ENCODE measurements at places on chromosomes 5 and 9.

GRCh38 chr5:1752881-1753280 is 46.8 kb downstream of the MRPL36 start:
- DNase-seq: no peak

- DNase-seq: no peak
Measured at GRCh38 chr9:109918339-109919163, 138.6 kb downstream of the PALM2AKAP2 start.

DNA sequence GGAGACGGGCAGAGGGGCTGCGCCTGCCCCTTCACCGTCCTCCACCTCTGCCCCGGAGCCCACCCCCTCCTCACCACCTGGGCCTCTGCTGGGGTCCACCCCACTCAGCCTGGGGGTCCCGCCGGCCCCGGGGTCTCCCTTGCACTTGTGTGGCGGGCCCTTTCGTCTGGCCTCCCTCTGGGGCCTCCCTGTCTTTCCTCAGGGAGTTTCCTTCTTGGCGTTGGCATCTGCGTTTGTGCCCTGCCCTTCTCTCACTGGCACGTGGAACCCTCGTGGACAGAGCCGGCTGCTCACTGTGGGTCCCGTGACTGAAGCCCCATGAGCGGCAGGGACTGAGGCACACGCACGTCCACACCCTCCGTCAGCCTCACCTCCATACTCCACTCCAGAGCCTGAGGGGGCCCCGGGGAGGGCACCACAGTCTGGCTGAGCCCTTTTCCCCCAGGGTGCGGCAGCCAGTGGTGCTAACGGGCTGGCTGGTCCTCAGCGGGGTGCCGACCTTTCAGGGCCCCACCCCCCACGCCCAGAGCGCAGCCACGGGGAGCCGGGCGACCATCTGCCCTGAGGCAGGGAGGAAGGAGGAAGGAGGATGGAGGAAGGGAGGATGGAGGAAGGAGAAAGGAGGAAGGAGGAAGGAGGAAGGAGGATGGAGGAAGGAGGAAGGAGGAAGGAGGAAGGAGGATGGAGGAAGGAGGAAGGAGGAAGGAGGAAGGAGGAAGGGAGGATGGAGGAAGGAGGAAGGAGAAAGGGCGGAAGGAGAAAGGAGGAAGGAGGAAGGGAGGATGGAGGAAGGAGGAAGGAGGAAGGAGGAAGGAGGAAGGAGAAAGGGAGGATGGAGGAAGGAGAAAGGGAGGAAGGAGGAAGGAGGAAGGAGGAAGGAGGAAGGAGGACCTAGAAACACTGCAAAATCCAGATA is 53.0 kb upstream of the NRARP start:
- no peak for DNase-seq

DNA sequence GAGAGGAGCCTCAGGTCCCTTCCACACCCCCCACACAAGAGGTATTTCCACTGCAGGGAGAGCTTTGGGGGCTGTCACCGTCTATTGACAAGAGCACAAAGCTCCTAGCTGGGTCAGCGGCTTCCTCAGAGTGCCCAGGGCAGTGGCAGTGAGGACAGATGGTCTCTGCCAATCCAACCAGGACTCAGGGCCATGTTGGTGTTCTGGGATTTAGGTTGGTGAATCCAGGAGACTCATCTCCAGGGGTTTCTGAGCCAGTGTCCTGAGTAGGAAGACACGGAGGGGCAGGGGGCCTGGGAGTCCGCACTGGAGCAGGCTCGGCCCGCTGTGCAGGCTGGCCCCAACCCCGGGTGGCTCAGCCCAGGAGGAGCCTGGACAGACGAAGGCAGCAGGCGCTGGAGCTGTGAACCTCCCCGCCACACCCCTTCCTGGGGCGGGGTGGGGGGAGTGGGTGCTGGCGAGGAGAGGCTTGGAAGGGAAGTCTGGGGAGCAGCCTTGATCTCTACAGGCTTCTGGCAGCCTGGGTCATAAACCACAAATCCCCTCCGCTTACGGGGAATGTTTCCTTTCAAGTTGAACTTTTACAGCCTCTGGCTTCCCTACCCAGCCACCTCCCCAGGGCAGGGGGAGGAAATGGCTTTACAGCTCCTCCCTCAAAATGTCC is 19.6 kb downstream of the CRB2 start:
- no peak for DNase-seq

DNA sequence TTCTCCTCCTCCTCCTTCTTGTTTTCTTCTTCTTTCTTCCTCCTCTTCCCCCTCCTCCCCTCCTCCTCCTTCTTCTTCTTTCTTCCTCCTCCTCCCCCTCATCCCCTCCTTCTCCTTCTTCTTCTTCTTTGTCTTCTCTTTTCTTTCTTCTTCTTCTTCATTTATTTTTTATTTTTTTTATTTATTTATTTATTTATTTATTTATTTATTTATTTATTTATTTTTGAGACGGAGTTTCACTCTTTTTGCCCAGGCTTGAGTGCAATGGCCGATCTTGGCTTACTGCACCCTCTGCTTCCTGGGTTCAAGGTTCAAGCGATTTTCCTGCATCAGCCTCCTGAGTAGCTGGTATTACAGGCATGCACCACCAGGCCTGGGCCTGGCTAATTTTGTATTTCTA is 1332.5 kb upstream of the CDH9 start:
- no peak for DNase-seq

DNA sequence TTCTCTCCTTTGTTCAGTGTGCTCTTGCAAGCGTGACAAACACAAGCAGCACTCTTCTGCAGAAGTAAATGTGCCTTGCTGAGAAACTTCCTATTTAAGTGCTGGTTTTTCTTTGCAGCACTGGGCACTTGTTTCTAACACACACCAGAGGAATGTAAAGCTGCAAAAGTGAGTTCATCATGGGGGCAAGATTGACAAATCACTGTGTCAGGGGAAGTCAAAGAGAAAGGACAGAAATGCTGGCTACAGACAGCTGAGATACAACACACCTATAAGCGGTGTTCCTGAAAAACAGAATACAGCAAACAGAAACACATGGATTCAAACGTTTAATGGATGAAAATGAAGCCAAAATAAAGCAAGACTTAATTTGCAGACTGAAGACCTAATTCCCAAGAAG is 19.6 kb downstream of the ROR2 start:
- DNase-seq: peak; percentile 9

GRCh38 chr9:14907360-14907685 is 2.9 kb downstream of the FREM1 start:
- no peak for DNase-seq

DNA sequence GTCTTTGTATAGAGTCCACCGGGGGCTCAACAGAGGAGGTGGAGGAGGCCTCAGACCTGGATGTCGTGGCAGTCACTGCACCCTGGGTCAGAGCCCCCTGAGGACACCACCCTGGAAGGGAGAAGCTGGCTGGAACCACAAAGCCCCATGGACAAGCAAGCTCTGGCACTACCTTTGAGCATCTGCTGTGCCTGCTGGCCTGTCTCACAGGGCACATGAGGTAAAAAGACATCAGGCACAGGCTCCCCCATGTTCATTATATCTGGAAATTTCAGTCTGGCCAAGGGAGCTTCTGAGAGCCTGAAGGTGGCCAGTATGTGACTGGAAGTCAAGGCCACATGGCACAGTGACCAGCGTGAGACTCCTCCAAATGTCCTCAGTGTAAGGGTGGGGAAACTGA is 22.9 kb downstream of the KCNMB1 start:
- DNase-seq: no peak

GRCh38 chr5:179912386-179912785 is 4.7 kb upstream of the TBC1D9B start:
- no peak for DNase-seq

DNA sequence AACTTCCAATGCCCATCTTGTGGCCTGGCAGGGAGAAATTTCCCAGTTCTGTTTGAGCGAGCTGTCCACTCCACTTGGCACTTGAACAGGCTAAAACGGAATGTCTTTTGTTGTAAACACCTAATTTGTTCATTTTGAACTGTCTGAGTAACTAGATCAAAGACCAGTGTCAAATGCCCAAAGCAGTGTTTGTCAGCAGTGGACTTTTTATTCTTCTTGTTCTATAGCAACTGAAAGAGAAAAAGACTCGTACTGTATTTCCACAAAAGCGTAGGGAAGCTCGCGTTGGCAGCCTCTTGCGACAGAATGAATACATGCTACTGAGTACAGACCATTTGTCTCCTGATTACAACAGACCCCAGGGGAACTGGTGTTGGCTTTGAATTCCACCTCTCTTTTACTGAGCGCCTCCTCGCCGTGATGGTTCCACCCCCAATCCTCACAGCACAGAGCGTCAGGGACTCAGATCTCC is 601.8 kb upstream of the ZNF608 start:
- no peak for DNase-seq

DNA sequence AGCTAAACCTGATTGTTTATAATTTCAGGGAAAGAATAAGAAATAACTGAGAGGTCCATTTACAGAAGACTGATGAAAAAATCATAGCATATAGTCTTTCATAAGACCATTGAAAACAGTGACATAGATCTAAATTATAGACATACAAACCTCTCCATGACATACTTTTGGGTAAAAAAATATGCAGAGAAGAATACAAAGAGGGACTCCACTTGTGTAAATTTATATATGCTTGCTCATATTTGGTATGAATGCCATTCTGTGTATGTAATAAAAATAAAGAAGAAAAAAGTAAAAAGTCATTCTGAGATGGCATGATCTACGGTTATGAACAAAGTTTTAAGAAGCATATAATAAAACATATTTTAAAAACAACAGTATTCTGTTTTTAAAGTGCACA is 310.7 kb downstream of the ASTN2 start:
- DNase-seq: no peak

- DNase-seq: no peak
Measured at GRCh38 chr9:71609448-71609830, 158.9 kb downstream of the CEMIP2 start.

DNA sequence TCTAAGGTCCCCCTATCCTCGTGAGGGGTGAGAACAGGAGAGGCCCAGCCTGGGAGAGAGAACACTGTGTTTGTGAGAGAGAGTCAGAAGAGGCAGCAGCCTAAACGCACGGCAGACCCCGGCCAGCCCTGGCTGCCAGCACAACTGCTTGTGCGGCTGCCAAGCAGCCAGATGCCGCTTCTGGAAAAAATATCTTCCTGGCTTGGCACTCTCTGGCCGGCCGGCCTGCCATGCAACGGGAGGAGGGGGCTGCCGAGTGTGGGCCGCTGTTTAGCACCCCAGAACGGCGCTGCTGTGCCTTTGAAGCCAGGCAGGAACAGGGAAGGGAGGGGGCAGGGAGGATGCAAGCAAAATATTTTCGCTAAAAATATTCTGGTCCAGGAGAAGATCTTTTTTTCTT is 105.0 kb downstream of the FGF18 start:
- DNase-seq: no peak

- no peak for DNase-seq
Measured at GRCh38 chr5:127441799-127442484, 75.5 kb upstream of the PRRC1 start.

GRCh38 chr5:179278546-179278945 is 66.7 kb downstream of the ADAMTS2 start:
- no peak for DNase-seq

DNA sequence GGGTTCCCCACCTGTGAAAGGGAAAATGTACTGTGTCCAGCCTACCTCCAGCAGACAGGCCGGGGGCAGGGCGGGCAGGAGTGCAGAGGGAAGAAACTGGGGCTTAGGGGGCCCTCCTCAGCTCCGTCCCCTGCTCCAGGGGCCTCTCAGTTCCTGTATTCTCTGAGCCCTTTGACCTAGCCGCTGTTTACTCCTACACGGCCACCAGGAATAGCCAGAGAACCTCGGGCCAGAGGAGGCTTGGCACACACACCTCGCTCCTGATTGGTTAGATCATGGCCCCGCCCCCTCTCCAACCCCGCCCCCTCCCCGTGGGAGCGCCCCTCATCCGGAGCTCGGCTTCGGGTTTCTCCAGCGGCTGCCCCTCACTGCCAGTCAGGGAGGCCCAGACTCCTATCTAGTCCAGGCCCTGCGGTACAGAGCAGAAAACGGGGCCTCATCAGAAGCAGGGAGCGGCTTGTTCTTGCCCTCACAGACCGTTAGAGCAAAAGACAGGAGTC is 2.2 kb downstream of the ST6GALNAC6 start:
- DNase-seq: peak; percentile 65

DNA sequence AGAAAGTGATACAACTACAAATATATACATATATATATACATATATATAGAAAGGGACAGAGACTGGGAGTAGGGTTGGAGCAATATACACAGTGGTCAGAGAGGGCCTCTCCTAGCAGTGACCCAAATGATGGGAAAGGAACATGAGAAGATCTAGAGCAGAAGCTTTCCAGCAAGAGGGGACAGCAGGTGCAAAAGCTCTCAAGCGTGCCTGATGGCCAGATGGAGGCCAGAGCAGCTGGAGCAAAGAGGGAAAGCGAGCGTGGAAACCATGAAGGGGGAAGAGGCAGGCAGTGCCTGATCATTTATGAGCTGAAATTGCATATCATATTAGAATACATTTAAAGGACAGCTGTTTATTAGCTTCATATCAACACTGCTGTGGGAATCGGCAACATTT is 7.6 kb upstream of the GRPEL2 start:
- DNase-seq: no peak

DNA sequence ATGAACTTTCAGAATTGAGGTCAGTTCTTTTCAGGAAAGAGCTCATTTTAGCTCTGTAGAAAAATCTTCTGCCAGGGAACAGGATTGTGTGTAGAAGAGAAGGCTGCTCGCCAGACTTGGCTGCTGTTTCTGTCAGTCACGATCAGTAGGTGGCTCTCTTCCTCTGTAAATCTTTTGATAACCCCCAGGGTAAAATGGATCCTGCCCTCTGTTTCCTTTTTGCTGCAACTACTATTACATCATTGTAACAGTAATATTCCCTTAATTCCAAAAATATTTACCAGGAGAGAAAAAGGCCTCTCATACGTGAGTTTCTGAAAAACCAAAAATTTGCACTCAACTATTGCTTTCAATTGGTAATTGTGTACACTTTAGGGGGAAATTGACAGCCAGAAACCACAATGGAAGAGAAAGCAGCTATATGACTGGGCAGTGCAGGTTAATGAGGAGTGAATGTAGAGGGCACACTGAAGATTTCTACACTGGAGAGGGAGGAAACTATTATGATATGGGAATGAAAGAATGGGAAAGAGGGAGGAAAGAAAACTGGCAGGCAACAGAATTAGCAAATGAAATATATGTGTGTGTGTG is 12.3 kb downstream of the IFNA21 start:
- DNase-seq: peak; percentile 64

GRCh38 chr9:33778700-33779351 is 16.5 kb upstream of the PRSS3 start:
- DNase-seq: peak; percentile 62

DNA sequence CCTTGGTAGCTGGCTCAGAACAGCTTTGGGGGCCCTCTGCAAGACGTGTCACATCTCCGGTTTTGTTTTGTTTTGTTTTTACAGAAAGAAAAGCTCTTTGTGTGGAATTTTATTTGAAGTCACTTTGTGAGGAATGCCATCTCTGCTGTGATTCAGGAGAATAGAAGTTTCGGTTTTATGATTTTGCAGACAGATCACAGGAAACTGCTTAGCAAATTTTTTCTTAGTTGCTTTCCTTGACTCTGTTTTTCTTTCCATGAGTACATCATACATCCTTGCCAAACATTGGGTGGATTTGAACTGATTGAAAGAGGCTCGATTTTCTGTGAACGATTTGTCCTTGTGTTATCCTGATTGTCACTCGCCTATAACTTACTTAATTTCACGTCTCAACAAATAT is 5.1 kb downstream of the SEMA5A start:
- DNase-seq: peak; percentile 36

- DNase-seq: no peak
Measured at GRCh38 chr9:116049456-116049855, 104.1 kb upstream of the PAPPA start.

Measured in brain microvascular endothelial cell (primary cell).